D721Med (cell line): ENCODE measurements at places on chromosomes 5 and 9.

DNA sequence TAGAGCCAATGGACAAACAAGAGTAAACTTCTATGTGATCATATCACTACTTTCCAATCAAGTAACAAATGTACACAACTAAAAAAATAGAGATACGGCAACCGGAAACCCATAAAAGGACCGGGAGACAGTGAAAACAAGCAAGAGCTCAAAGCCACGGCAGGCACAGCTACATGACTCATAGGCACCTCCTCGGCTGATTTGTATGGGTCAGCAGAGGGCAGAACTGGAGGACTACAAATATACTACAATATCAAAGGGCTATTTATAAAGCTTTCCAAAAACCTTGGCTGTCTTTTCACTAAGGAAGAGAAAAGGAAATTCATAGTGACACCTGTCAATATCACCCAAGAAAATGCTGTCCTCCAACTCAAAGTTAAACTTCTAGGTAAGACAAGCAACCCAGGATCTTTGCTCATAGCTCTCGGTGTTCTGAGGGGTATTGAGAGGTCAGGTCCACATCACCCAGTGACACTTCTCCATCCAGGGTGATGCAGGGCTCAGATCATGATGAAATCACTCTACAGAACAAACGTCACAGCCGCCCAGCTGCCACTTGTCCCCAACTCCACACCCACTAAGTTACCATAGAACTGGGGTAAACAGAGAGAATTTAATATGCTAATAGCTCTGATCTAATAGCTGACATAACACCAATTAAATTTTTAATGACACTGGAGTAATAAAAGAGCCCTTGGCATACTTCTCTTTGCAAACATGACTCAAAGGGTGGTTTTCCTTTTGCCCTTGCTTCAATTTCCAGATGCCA, 41.3 kb downstream of the PFDN1 start:
- no peak for DNase-seq

- DNase-seq = no peak
Measured at GRCh38 chr5:128305341-128305740, 221.8 kb downstream of the SLC12A2 start.

- no peak for DNase-seq
Measured at GRCh38 chr5:93359296-93359959, 221.6 kb downstream of the NR2F1-AS1 start.

DNA sequence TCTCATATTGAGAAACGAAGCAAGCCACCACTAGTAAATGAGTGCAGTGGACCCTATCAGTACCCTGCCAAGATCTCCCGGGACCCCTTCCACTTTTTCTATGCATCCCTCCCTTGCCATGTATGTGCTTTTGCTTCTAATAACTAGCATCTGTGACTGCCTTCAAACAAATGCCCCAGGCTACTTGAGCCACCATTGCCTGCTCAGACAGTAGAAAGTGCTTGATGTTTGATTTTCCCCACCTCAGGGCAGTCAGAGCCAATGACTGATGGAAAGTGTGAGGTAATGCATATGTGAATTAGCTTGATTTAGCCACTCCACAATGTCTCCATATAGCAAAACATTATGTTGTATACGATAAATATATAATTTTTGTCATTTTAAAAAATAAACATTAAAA, 797.3 kb upstream of the ACO1 start:
- no peak for DNase-seq

DNA sequence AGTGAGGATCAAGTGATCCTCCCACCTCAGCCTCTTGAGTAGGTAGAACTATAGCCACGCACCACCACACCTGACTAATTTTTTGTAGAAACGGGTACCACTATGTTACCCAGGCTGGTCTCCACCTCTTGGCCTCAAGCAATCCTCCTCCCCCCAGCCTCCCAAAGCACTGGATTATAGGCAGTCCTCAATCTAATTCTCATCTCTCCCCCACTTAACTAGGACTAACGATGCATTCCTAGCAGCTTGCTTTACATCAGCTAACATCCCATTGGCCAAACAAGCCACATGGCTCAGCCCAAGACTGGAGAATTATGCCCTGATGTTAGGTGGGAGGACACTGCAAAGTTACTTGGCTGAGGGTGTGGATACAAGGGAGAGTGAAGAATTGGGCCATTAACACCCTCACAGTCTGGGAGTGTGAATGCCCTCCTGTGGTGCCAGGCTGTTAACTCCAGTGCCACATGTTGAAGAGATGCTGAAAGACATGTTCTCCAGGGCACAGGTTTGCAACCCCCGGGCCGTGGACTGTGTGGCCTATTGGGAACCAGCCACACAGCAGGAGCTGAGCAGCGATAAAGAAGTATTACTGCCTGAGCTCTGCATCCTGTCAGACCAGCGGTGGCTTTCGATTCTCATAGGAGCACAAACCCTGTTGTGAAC, 5.3 kb upstream of the ZNF367 start:
- no peak for DNase-seq

GRCh38 chr5:100299261-100299660, 235.9 kb upstream of the FAM174A start:
- no peak for DNase-seq

DNA sequence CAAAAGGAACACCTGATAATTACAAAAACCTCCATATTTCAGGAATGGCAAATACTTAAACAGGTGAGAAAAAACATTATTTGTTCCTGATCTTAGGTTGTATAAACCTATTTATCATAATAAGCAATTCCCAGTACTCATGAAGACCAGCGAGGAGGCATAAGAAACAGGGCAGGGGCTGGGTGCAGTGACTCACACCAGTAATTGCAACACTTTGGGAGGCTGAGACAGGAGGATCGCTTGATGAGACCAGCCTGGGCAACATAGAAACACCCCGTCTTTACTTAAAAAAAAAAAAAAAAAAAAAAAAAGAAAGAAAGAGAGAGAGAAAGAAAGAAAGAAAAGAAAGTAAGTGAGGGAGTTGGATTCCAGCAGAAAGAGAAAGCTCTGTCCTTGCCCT, 21.6 kb downstream of the CCNJL start:
- no peak for DNase-seq

DNA sequence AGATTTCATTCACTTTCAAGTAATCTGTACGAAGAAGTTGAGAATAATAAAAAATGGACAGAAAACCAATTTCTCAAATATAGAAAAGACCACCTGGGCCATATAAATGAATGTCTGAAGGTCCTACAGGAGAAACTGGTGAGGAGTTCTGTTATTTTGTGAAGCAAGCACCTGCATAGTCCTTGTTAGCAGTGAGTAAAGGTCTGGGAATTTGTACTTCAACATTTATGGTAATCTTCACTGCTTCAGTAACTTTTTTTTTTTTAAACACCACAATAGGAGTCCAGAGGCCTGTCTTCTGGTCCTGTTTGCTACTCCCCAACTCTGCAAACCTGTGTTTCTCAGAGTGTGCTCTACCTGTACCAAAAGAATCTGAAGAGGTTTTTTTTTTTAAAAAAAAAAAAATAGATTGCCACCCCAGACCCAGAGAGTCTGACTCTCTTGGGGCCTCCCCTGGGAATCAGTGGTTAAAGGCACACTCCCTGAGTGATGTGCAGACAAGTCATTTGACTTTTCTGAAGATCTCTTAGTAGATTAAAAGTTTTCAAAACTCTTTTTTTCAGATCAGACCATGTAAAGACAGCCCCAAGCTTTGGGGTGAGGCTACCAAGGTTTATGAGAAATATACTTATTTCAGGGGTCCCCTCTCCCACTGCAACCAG, 55.5 kb downstream of the FAM81B start:
- no peak for DNase-seq

DNA sequence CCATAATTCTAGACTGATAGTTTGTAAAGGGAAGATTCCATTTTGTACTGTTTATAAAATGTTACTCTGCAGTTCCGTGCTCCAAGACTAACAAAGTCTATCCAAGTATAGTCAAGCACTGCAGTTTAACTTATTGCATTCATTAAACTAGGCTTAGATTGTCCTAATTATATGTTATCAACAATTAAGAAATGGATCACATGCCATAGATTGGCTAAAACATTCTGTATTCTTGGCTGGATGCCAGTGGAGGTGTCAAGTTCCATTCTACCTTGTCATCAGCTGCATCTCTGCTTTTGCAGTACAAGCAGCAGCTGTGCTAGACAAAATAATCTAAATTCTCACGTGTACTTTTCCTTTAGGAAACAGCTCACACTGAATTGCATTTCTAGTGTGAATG, 69.4 kb upstream of the MEF2C start:
- no peak for DNase-seq

GRCh38 chr9:135297456-135298075, 182.0 kb upstream of the PPP1R26 start:
- DNase-seq = no peak

DNA sequence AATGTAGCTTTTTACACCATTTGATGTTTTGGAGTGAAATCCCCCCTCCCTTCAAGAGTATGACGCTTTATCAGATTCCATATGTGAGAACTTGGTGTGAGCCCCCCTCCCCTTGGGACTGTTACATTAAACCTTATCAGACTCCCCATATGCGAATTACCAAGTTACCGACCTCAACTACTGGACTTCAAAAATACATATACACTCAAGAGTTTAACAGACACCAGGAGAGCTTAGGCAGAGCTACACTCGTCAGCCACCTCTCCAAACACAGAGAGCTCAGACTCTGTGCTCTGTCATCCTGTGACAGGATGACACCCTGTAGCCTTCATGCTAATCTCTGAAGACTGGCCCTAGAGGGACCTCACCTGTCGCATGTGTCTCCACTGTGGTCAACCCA, 50.2 kb downstream of the FAM114A2 start:
- no peak for DNase-seq
